Right lobe of liver (tissue), 6 donors: ENCODE measurements at places on chromosomes 12 and 14. TPM values are rescaled to one million over a fixed set of nuclear protein-coding genes. Genes with fewer than 3 reads are reported as not detected.

- H3K4me3 ChIP-seq = no peak overlapping the region
- DNase-seq = no peak
- H3K4me1 ChIP-seq = no peaks in the 10 kb centered on the region
- H3K27me3 ChIP-seq = no peaks in the 10 kb centered on the region
Observed at GRCh38 chr14:104685216-104685997, 4.0 kb upstream of the INF2 start.

DLGAP5 gene
- total RNA-seq = 0.27 TPM

GRCh38 chr14:69363055-69363454 lies 35.0 kb downstream of the ERH start:
- no peaks in the 10 kb centered on the region for H3K27me3 ChIP-seq
- no peak overlapping the region for H3K27ac ChIP-seq
- no peaks in the 10 kb centered on the region for H3K4me1 ChIP-seq

- no peaks in the 10 kb centered on the region for H3K27me3 ChIP-seq
- H3K27ac ChIP-seq = no peak overlapping the region
- no peak overlapping the region for H3K4me3 ChIP-seq
Observed at GRCh38 chr12:70920891-70921290, 353 bp upstream of the PTPRR start.

GRCh38 chr12:11780521-11781101 lies 131.1 kb downstream of the ETV6 start:
- H3K4me3 ChIP-seq = no peak overlapping the region
- H3K27me3 ChIP-seq = no peaks in the 10 kb centered on the region
- no peaks in the 10 kb centered on the region for H3K36me3 ChIP-seq
- H3K27ac ChIP-seq = no peak overlapping the region
- H3K4me1 ChIP-seq = no peaks in the 10 kb centered on the region

DNA sequence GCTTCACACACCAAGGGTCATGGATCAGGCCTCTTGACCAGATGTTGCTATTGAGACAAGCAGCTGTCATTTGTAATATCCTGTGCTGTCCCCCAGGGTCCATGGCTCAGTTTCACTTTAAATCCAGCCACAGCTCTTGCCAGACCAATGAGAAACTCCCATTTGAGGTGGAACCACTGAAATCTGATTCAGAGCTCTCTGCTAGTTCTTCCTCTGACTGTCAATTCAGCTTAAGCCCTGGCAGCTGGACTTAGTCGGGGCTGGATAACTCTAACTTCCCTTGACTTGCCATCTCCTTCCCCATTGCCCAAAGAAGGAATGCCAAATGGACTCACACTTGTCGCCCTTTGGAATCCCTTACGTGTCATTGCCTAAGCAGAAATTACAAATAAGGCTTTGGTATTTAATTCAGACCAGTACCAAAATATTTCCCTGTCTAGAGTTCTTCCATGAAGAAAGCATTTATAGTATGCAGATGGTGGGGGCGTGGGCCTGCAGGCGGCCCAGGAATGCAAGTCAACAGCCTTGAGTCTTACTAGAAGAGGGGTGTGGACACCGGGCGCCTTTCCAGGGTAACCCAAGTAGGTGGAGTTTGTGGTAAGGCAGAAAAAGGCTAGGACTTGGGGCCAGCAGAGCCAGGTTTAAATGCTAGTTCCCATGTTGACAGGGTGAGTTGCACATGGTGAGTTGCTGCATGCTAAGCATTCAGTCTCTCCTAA lies 96.9 kb upstream of the TMPO start:
- H3K4me3 ChIP-seq = no peak overlapping the region
- DNase-seq = no peak
- H3K27me3 ChIP-seq = no peaks in the 10 kb centered on the region
- no peaks in the 10 kb centered on the region for H3K4me1 ChIP-seq

DNA sequence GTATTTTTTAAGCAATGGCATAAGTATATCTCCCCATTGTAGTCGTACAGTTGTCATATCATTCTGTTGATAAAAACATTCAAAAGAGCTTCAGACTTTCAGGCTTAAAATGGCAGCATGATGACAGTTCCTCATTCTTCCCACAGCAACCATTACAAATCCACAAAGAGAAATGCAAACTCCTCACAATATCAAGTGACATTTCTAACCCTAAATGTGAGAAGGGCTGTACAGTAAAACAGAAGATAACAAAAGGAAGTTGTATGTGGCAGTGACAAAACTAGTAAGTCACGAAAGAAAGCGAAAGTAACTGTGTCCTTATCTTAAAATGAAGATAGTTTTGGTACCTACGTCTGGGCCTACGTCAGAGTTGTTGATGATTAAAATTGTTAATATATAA lies 46.7 kb downstream of the GXYLT1 start:
- no peak for DNase-seq
- no peaks in the 10 kb centered on the region for H3K36me3 ChIP-seq
- no peak overlapping the region for H3K4me3 ChIP-seq
- H3K27me3 ChIP-seq = no peaks in the 10 kb centered on the region
- no peak overlapping the region for H3K27ac ChIP-seq

GRCh38 chr12:105026411-105026810 lies 40.3 kb downstream of the NOPCHAP1 start:
- no peaks in the 10 kb centered on the region for H3K36me3 ChIP-seq
- no peaks in the 10 kb centered on the region for H3K27me3 ChIP-seq
- H3K4me1 ChIP-seq = peaks cover 21% of the 10 kb centered on the region

RARG gene
- 2.0 TPM for total RNA-seq

GRCh38 chr12:83613586-83614110 lies 926.9 kb downstream of the TMTC2 start:
- no peaks in the 10 kb centered on the region for H3K27me3 ChIP-seq
- no peaks in the 10 kb centered on the region for H3K4me1 ChIP-seq
- H3K4me3 ChIP-seq = no peak overlapping the region
- H3K27ac ChIP-seq = no peak overlapping the region

SERPINA12 gene
- total RNA-seq = not detected

DNA sequence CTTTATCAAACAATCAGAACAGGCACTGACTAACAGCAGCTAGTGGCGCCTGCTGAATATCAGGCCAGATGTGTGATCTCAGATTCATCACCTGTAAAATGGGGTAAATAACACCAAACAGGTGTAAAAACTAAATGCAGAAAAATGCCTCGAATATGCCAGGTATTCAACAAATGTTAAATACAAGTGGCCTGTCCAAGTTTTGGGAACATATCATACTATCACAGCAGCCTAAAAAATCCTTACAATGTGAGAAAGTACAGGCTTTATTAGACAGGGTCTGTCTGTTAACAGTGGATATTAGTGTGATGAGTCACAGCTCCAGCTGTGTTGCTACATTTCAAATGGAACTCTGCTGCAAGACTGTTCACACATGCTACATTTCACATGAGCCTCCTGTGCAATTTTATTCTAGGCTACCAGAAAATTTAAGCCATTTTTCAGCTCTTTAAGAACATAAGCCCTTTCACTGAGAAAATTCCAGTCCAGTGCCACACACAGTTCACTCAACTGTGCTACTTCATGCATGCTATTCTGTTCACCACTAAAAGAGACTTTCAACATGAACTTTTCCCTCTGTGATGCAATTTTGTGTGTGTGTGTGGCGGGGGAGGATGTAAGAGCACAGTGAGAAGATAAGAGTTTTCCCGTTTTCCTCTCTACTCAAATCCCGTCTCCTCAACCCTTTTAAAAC lies 56.7 kb downstream of the MSRB3 start:
- peaks cover 8% of the 10 kb centered on the region for H3K4me1 ChIP-seq
- H3K36me3 ChIP-seq = no peaks in the 10 kb centered on the region
- peak overlapping the region; percentile 45 for H3K27ac ChIP-seq
- peak; percentile 72 for DNase-seq
- no peaks in the 10 kb centered on the region for H3K27me3 ChIP-seq
